ENCODE measurements at places on chromosomes 5 and 9.

GRCh38 chr5:157232706-157233105, 33.2 kb upstream of the CYFIP2 start:
- no peak for DNase-seq

DNA sequence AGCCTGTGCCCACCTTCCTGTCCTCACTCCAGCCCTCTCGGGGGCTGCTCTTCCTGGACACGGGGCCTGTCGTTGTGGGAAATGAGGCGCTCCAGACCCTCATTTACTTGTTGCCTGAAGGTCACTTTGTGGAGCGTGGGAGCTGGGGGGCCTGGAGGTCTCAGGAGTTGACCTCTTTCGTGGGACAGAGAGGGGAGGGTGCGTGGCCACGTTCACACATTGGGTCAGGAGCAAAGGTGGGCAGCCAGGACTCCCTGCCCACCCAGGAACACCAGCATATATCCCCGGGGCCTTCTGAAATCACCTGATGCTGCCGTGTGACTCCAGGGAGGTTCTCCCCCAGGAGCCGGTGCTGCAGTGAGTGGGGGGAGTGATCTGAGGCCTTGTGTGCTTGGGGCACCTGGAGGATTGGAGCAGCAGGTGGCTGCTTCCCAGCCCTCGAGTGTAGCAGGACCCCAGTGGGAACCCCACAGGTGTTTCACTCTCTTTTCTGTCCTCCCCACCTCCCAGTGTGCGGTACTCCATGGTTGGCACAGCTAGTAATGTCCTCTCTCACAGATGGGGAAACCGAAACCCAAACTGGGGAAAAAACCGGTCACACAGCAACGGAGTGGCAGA, 20.3 kb downstream of the NCS1 start:
- DNase-seq = no peak

GRCh38 chr9:120777229-120777628, 16.0 kb downstream of the FBXW2 start:
- DNase-seq = no peak

DNA sequence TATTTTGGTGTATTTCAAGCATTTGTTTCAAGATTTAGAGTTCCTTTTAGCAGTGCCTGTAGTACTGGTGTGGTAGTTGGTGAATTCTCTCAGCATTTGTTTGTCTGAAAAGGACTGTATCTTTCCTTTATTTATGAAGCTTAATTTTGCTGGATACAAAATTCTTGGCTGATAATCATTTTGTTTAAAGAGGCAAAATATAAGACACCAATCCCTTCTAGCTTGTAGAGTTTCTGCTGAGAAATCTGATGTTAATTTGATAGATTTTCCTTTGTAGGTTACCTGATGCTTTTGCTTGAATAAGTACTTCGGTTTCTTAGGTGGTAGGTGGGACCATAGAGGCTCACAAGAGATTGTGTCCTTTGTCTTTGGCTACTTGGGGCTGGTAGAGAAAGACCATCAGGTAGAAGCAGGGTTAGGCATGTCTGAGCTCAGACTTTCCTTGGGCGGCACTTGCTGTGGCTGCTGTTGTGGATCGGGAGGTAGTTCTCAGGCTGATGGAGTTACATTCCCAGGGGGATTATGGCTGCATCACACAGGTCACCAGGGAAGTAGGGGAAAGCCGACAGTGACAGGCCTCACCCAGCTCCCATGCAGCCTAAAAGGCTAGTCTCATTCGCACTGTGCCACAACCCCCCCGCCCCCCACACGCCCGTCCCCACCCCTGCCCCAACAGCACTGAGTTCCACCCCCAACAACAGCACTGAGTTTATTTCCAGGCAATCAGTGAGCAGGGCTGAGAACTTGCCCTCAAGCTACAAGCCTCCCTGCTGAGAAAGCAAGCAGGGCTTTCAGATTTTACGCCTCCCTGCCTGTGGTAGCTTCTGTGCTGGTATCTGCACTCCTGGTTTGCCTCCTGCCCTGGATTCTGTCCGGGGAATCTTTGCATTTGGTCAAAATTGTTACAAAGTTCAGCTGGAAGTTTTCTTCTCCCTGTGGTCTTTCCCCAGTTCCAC, 127.1 kb upstream of the GLRA1 start:
- DNase-seq = no peak

- no peak for DNase-seq
Observed at GRCh38 chr5:59640411-59640810, 253.1 kb downstream of the PDE4D start.

GRCh38 chr5:100539519-100539918, 4.3 kb downstream of the FAM174A start:
- no peak for DNase-seq

GRCh38 chr9:93296889-93297480, 113.0 kb downstream of the WNK2 start:
- no peak for DNase-seq

Data from CD4-positive, alpha-beta T cell treated with Interleukin-4 for 1 hour (primary cell).